Stimulated activated memory B cell treated with anti-CD40 and anti-IgM and Interleukin-4, amounts not matched to agents 10 μg/mL and 1 μg/mL and 100 μg/mL, for 72 hours (primary cell): ENCODE measurements at places on chromosomes 1 and 21.

DNA sequence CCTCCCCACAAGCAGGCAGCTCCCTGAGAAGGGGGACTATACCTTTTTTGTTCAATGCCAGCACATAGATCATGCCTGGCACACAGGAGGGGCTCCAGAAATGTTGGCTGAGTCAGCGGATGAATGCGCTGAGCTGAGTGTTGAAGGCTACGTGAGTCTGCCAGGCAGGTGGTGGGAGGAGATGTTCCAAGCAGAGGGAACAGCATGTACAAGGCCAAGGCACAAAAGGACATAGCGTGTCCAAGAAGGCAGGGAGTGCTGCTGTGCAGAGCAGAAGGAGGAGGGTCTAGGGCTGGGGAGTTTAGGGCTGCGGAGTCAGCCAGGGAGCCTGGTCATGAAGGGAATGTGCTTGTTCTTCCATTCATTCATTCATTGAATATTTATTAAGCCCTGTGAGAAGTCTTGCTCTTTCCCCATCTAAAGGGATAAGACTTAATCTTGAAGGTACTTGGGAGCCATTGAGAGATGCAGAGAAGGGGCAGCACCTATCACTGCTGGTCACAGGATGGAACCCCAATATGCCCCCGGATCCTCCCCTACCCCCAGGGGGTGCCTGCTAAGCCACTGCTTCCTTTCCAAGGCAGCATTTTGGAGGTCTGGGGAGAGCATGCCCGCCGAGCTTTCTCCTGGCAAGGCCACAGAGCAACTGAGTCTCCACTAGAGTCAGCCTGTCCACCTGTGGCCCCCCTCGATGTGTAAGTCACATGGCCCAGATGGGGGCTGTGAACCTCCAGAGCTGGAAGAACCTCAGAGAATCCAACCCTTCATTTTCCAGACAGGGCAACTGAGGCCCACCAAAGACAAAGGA lies 31.2 kb upstream of the LAPTM5 start:
- no peaks in the 10 kb centered on the region for H3K36me3 ChIP-seq
- peaks cover 21% of the 10 kb centered on the region for H3K4me1 ChIP-seq
- no peak overlapping the region for H3K4me3 ChIP-seq

DNA sequence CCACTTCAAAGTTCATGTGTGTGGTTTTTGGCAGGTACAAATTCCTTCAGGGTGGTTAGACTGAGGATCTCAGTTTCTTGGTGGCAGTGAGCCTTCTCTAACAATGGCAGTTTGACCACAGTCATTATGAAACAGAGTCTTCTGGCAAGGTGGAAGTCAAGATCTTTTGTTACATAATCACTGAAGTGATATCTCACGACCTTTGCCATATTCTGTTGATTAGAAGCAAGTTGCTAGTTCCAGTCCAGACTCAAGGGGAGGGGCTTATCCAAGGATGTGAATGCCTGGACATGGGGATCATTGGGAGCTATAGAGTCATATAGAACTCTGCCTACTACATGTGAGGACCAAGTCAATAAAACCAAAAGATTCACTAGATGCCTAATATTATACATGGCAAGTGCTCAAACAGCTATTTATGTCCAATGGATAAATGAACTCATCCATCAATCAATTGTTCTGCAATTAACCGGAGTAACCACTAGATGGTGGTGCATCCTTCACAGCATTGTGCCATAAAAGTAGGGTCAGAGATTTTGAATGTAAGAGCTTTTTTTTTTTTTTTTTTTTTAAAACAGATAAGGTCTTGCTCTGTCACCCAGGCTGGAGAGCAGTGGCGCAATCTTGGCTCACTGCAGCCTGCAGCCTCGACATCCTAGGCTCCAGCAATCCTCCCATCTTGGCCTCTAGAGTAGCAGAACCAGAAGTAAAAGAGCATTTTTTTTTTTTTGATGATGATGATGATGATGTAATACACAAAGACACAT lies 131.9 kb downstream of the CRB1 start:
- ATAC-seq, result no peak
- no peaks in the 10 kb centered on the region for H3K4me1 ChIP-seq
- H3K36me3 ChIP-seq, result no peaks in the 10 kb centered on the region
- no peak overlapping the region for H3K27ac ChIP-seq

DNA sequence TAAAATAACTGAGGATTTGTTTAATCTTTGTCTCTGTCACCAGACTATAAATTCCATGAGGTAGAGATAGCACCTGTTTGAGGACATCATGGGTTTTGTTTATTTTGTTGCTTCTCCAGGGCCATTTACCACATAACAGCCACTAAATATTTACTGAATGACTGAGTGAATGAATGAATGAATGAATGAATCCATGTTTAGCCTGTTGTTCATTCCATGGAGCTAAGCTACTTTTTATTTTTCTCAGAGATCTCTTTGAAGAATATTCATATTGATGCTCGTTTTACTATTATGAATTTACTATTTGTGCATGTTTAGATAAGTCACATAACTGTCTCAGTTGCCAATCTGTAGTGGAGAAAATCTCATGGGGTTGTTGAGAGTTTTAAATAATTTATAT lies 17.7 kb downstream of the LRRC8B start:
- peaks cover 41% of the 10 kb centered on the region for H3K4me1 ChIP-seq
- peaks cover 22% of the 10 kb centered on the region for H3K36me3 ChIP-seq

DNA sequence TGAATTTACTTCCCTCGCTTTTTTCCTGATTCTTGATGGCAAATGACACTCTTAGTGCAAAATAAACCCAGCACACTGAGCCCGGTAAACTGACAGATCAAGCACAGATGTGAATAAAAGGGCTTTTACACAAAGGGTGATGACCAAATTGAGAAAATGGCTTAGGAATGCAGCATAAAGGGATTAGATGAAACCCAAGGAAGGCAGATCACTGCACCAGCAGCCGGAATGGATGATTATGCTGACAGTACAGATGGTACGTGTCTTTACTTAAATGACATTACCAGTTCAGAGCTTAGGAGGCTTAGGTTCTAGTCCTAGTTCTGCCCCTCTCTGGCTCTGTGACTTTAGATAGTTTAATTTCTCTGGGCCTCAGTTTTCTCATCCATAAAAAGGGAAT lies 12.0 kb downstream of the PKP1 start:
- peaks cover 38% of the 10 kb centered on the region for H3K27me3 ChIP-seq
- no peak overlapping the region for H3K27ac ChIP-seq
- no peaks in the 10 kb centered on the region for H3K36me3 ChIP-seq
- no peak overlapping the region for H3K4me3 ChIP-seq
- no peak for ATAC-seq

DNA sequence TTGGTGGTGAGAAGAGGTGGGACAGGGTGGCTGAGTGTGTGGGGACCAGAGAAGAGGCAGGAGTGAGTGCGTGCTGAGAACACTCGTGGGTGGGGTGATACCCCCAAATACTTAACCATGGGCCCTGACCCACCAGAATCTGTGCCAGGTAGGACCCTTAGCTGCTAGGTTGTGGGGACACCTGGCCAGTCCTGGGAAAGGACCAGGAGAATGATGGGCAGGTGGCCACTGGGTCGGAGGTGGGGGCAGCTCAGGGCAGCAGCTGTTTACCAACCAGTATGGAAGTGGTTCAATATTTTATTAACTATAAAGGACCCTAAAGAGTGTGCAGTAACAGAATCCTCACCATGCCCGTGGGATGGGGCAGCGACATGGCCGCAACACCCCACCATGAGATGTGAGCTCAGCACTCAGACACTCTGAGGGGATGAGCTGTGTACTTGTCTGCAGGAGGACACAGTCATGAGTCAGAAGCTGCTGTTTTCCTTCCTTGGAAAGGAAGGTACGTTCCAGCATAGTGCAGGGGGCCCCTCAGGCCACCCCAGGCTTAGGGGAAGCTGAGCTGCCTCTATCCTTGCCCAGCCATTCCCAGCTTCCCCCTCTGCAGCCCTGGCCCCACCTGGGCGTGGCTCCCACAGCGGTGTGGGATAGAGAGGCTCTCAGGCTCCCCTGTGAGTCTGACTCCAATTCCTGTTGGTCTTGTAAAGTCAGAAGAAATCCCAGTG lies 25.4 kb downstream of the TEX35 start:
- H3K4me1 ChIP-seq, result peaks cover 13% of the 10 kb centered on the region
- H3K27ac ChIP-seq, result peak overlapping the region; percentile 4
- ATAC-seq, result no peak
- no peaks in the 10 kb centered on the region for H3K36me3 ChIP-seq
- no peak overlapping the region for H3K4me3 ChIP-seq
- H3K27me3 ChIP-seq, result no peaks in the 10 kb centered on the region

DNA sequence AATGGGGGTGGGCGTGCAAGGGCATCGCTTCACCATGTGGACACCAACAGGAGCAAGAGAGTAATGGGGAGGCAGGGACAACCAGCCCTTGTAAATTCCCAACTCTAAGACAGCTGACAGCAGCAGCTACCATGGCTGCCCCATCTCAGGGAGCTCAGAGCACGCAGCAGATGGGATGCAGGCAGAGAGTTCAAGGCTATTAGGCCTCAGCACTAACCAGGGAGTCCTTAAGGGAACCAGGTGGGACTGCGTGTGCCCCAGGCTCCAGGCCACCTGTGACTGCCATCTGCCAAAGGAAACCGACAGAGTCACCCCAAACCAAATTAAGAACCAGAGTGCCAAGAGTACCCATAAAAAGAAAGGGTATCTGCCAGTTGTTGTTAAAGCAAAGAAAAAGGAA lies 33.7 kb upstream of the PRDM2 start:
- no peaks in the 10 kb centered on the region for H3K36me3 ChIP-seq
- H3K4me1 ChIP-seq, result peaks cover 38% of the 10 kb centered on the region
- no peak overlapping the region for H3K4me3 ChIP-seq
- no peak for ATAC-seq
- H3K27me3 ChIP-seq, result no peaks in the 10 kb centered on the region

- H3K4me3 ChIP-seq, result no peak overlapping the region
- H3K27me3 ChIP-seq, result no peaks in the 10 kb centered on the region
- peak overlapping the region; percentile 22 for H3K27ac ChIP-seq
- ATAC-seq, result no peak
- no peaks in the 10 kb centered on the region for H3K36me3 ChIP-seq
These were observed 13.9 kb upstream of the CNR2 start for GRCh38 chr1:23927097-23927496.

- no peak overlapping the region for H3K4me3 ChIP-seq
- peaks cover 52% of the 10 kb centered on the region for H3K36me3 ChIP-seq
- no peaks in the 10 kb centered on the region for H3K27me3 ChIP-seq
- no peaks in the 10 kb centered on the region for H3K4me1 ChIP-seq
These were observed 10.1 kb downstream of the OXCT2 start for GRCh38 chr1:39761016-39761415.

- ATAC-seq, result peak; percentile 83
- H3K4me1 ChIP-seq, result peaks cover 85% of the 10 kb centered on the region
- peak overlapping the region; percentile 83 for H3K27ac ChIP-seq
- H3K27me3 ChIP-seq, result peaks cover 12% of the 10 kb centered on the region
- no peaks in the 10 kb centered on the region for H3K36me3 ChIP-seq
These were observed 24.5 kb downstream of the TP73 start for GRCh38 chr1:3676581-3677470.

DNA sequence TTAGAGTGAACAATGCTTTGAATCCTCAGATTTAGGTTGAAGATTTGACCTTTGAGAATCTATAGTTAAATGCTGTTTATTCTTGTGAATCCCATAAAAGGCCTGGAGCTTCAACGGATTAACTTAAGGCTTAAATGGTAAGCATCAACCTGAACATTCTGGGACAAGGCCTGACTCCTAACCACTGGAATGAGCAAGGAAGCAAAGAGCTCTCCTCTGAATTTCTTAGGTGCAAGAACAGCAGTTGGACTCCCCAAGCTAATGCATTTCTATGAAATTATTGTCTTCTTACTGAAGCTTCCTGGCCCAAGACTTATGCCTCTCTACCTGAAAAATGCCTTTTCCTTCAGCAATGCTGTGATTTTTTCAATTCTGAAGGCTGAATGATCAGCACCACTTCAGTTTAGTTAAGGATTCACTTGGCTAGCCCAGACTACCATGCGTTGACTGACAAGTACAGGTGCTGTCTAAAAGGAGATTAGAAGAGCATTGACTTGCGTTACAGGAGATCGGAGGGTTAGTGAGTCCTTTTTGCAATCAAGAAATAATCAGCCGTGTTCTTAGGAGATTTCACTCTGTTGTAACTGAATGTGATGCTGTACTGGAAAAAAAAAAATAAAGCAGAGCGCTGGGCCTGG lies 178.5 kb downstream of the ZC3H11B start:
- ATAC-seq, result no peak
- no peak overlapping the region for H3K27ac ChIP-seq
- no peaks in the 10 kb centered on the region for H3K36me3 ChIP-seq
- H3K4me1 ChIP-seq, result no peaks in the 10 kb centered on the region
- no peak overlapping the region for H3K4me3 ChIP-seq
- H3K27me3 ChIP-seq, result no peaks in the 10 kb centered on the region

- H3K4me1 ChIP-seq, result no peaks in the 10 kb centered on the region
- H3K36me3 ChIP-seq, result no peaks in the 10 kb centered on the region
- no peak for ATAC-seq
- no peak overlapping the region for H3K4me3 ChIP-seq
These were observed 55.8 kb downstream of the NAV1 start for GRCh38 chr1:201594575-201595245.

DNA sequence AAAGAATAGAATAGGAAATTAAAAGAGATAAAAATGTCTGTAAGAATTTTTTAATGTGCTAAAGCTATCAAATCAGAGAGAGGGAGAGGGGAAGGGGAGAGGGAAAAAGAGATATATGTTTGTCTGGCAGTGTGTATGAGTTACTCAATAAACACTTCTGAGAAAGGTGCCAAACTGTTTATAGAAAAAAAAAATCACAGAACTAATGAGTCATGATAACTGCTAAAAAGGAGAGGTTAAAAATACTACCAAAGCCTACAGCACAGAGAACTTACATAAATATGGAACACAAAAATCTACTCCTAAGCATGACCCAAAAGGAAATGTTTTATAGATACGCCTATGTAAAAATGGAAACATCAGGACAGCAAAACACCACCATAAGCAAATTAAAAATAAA lies 45.4 kb downstream of the SELENOF start:
- peaks cover 21% of the 10 kb centered on the region for H3K36me3 ChIP-seq
- peaks cover 32% of the 10 kb centered on the region for H3K4me1 ChIP-seq
- no peak overlapping the region for H3K4me3 ChIP-seq
- no peak for ATAC-seq
- H3K27me3 ChIP-seq, result no peaks in the 10 kb centered on the region

- H3K4me1 ChIP-seq, result no peaks in the 10 kb centered on the region
- no peak overlapping the region for H3K4me3 ChIP-seq
- H3K36me3 ChIP-seq, result no peaks in the 10 kb centered on the region
- no peak for ATAC-seq
These were observed 164.2 kb upstream of the PTBP2 start for GRCh38 chr1:96557336-96557735.
